Mesendoderm (in vitro differentiated cells): ENCODE measurements at places on chromosomes 5 and 9.

- H3K27ac ChIP-seq = no peak overlapping the region
- no peaks in the 10 kb centered on the region for H3K36me3 ChIP-seq
- peaks cover 7% of the 10 kb centered on the region for H3K4me1 ChIP-seq
- peak; percentile 87 for DNase-seq
Observed at GRCh38 chr5:108521841-108522506, 140.1 kb upstream of the FBXL17 start.

DNA sequence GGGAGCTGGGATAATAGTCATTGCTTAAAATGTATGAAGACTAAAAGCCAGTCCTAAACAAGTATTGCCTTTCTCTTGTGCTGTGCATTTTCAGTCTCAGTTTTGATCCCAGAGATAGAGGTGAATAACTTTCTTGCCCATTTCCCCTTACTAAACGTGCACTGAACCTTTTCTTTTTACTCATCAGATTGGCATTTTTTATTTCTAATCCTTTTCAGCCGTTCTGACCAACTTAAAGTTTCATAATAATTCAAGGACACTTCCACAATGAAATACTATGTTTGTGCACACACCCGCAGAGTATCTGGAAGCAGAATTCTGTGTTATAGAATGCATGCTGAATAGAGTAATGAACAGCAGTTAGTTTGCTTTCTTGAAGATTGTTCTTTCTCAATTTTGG lies 343.6 kb downstream of the LRRC70 start:
- no peaks in the 10 kb centered on the region for H3K27me3 ChIP-seq
- H3K4me3 ChIP-seq = no peak overlapping the region
- H3K36me3 ChIP-seq = no peaks in the 10 kb centered on the region
- H3K27ac ChIP-seq = no peak overlapping the region
- DNase-seq = no peak

GRCh38 chr9:13787234-13787833 lies 507.8 kb upstream of the MPDZ start:
- no peak overlapping the region for H3K4me3 ChIP-seq
- no peaks in the 10 kb centered on the region for H3K36me3 ChIP-seq
- H3K4me1 ChIP-seq = no peaks in the 10 kb centered on the region
- H3K27me3 ChIP-seq = no peaks in the 10 kb centered on the region
- no peak for DNase-seq

- no peak overlapping the region for H3K27ac ChIP-seq
- H3K27me3 ChIP-seq = no peaks in the 10 kb centered on the region
- no peaks in the 10 kb centered on the region for H3K4me1 ChIP-seq
Observed at GRCh38 chr9:115121181-115121580, 3.2 kb upstream of the TNC start.

DNA sequence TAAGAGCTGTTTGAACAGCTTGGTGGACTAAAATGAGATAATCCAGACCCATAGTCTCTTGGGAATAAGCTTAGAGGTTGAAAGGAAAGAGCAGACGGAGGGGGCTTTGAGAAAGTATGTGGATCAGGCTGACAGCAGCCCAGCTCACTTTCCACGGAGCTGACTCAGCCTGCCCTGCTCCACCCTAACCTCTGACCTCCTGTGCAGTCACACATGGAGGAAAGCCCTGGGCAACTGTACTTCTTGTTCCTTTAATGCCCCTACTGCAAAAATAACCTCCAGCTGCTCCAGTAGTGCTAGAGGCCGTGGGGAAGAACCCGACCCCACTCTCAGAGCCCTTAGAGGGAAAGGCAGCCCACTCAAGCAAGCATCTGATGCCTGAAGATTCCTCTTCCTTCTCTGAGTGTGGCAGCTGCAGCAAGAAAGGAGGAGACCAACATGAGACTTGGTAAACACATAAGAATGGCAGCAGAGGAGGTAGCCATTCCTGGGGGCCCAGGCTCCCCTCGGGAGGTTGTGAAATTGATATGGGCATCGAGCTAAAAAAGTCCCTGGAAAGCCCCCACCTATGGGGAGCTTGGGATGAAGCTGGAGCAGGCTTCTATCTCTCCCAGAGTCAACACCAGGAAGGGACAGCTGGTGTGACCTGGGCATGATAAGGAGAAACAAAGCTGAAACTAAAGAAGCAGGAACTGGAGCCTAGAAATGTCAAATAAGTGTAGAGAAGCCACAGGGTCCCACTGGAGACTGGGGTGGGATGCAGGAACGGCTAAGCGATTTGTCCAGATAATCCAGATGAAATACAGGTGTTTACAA lies 204.3 kb downstream of the PIK3R1 start:
- no peaks in the 10 kb centered on the region for H3K36me3 ChIP-seq
- no peak overlapping the region for H3K27ac ChIP-seq
- DNase-seq = no peak
- no peaks in the 10 kb centered on the region for H3K4me1 ChIP-seq
